ENCODE measurements at places on chromosomes 6 and 20.

GRCh38 chr6:22295145-22295544 lies 1.7 kb downstream of the PRL start:
- no peak for DNase-seq

GRCh38 chr6:130513770-130514169 lies 148.0 kb downstream of the TMEM200A start:
- peak; percentile 44 for DNase-seq

DNA sequence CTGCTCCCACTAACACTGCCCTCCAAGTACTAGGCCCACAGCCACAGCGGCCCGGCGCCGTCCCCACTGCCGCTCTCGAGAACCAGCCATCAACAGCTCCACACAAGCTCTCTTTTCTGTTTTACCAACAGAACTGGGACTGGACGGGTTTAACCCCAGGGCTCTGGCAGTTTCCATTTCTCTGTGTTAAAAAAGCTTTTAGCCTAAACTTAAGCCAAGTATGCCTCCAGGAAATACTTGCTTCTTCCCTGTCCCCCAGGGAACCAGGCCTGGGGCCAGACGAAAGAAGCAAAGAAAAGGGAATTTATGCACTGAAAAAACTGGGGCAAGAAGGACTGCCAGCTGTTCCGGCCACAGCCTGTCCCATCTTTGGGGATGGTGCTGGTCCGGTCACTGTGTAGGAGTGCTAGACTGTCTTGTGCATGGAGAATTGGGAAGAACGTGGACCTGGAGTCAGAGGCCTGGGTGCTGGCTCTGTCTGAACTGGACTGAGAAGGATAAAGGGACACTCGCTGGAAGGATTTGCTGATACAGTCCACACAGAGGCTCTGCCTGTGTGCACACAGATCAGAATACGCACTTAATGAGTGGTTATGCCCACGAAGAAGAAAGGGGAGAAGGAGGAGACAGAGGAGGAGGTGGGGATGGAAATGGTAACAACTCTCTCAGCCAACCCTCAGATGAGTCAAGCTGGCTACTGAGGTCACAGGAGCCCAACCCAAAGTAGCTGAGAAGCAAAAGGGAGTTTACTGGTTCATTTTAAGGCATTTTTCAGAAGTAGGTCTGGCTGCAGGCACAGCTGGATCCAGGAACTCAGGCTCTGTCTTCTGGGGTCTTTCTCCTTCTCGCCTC lies 254.4 kb upstream of the PMEPA1 start:
- DNase-seq: peak; percentile 73

DNA sequence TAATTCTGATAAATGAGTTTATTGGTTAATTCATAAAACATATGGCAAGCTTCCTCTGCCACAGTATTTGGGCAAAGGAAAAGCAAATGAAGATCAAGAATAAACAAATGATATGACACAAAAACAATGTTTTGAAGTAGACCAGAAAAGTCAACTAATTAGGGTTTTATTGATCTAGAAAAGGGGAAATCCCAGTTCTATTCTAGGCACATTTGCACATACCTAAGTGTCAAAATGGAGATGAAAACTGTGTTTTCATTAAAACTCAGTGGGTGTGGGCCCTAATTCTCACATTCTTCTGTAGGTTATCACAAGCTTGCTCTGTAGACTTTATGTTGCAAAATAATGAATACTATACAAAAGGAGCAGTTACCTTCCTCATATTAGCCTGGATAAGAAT lies 69.0 kb upstream of the TENT5A start:
- no peak for DNase-seq

DNA sequence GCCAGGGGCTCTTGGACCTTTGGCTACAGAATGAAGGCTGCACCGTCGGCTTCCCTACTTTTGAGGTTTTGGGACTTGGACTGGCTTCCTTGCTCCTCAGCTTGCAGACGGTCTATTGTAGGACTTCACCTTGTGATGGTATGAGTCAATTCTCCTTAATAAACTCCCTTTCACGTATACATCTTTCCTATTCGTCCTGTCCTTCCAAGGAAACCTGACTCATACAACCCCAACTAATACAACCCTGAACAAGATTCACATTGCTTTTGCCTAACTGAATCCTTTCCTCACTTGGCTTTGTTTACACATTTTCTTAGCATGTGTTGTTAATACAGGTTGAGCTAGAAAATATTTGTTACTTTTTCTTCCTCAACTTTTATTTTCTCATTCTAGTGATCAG lies 21.9 kb downstream of the TBXT start:
- peak; percentile 13 for DNase-seq

DNA sequence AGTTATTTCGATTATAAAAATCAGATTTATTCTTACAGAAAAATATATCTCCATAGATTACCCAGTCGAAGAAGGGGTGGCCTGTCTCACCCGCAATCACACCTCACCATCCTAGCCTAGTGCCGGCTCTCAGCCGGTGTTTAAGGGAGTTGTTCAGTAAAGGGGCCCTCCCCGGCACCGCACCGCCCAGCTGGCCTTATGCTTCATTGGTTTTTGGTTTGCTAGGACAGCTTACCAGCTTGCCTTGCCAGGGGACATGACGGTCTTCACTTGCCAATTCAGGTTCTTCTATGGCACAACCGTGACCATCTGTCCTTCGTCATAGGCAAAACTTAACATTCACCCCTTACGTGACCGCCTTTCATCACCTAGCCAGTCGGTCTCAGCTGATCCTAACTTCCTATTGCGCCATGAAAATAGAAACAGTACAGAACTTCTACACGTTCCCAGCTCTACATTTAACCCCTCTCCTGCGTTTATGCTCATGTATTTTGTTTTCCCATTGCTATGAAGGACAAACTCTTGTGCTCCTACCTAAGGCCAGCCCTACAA lies 44.7 kb upstream of the SLC22A16 start:
- no peak for DNase-seq

DNA sequence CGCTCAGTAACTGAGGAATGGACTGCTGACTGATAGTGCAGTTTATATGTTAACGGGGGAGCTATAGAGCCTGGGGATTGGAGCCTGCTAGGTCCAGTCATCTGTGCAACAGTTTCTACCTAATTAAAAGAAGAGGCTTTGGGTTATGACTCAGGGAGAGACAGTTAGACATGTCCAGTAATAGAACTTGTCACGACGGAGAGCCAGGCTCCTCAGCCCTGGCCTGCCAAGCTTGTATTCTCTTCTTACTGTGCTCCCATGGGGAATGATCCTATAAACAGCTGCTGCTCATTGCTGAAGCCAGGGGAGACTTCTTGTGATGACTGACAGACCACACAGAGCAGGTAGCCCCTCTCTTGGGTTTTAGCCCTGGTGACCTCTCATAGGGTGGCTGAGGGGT lies 69.3 kb downstream of the SYNJ2 start:
- peak; percentile 97 for DNase-seq

GRCh38 chr6:149184523-149184922 lies 133.0 kb upstream of the TAB2 start:
- DNase-seq: no peak

DNA sequence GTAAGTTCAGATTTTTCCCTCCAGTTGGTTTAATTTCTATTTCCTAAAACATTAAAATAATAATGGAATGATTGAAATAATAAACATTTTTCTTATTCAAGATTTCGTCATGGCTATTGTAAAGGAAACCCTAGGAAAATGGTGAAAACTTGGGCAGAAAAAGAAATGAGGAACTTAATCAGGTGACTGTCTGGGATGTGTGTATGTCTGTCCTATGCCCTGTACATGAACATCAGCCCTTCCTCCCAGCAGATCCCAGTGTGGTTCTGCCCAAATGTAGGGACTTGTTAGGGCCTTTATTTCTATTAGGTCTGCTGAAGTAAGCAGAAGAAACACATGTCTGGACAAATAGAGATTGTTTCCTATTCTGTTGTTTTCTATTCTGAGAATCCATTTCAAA lies 13.1 kb downstream of the RIOK1 start:
- DNase-seq: no peak

GRCh38 chr6:85421972-85422371 lies 27.9 kb upstream of the NT5E start:
- peak; percentile 59 for DNase-seq

DNA sequence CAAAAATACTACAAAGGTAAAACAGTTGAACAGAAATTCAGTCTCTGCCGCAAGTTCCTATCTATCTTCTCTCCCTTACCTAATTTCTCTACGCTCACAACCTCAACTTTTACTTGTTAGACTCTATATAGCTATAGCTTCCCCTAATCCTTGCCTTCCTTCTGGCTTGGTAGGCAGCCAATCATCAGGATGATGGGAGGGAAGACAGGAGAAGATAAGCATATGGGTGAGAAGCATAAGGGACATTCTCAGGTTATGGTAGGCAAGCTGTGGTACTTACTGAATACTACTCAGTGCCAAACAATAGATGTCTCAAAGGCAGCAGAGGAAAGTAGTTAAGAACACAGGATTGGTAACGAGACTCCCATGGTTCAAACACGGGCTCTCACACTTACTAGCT lies 7.8 kb downstream of the CCNC start:
- no peak for DNase-seq

DNA sequence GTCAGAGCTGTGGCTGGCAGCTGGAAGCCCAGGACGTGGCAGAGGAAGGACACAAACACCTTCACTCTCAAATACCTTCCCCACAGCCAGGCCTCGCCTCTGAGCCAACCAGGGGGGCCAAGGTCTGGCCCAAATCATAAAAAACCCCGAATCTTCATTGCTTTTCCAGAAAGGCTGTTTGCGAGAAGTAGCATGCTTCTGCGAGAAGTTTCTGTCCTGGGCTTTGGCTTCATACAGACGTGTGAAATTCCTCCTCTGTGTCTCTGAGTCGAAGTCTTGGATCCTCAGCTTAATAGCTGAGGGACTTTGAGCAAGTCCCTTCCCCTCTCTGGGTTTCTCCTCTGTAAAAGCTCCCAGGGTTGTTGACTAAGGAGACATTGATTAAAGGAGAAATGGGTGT lies 63.0 kb downstream of the CHMP4B start:
- no peak for DNase-seq

DNA sequence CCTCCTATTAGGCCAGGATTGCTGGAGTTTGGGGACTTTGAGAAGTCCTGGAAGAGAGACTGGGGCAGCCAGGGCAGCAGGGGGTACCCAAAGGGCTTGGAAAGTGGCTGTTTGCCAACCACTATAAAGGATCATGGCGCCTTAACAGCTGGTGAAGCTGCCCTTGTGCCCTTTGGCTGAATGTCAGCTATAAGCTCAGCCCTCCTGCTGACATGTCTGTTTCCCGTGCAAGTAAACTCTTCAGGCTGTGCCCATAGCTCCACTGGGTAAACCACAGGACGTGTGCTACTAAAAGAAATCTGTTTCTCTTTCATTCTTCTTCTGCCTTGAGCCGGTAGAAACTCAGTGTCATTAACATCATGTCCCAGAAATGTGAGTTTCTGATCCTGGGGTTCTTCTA lies 97.3 kb downstream of the CAP2 start:
- no peak for DNase-seq

GRCh38 chr20:10672624-10673127 lies 1.1 kb downstream of the JAG1 start:
- DNase-seq: peak; percentile 85

GRCh38 chr6:41958022-41958856 lies 16.6 kb upstream of the CCND3 start:
- no peak for DNase-seq

DNA sequence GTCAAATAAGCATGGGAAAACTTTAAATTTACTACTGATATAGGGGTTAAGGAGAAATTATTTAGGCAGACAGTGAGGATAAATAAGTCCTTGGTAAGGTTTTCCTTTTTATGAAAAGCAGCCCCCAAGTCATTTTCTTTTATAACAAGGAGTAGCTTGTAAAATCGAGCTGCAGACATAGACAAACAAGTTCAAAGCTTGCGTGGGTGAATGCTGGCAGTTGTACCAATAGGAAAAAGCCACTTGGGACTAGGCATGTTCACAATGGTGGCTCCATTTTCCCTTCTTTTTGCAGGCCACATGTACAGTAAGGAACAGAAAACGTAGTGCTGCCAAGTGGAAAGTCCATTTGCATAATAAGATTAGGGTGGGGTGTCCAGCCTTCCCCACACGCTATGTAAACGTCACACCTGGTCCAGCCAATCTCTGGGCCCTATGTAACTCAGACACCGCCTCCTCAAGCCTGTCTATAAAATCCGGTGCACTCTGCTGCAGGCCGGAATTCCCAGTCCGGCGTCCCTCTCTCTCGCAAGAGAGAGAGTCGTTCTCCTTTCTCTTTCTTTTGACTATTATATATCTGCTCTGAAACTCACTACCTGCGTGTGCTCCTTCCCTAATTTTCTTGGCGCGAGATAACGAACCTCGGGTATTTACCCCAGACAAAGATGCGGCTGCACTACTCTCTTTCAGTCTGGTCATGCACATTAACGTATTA lies 217.1 kb upstream of the MAN1A1 start:
- DNase-seq: no peak

GRCh38 chr6:84731401-84731800 lies 33.0 kb downstream of the TBX18 start:
- DNase-seq: no peak

GRCh38 chr6:64691064-64691463 lies 1016.0 kb downstream of the EYS start:
- no peak for DNase-seq
